ENCODE measurements at places on chromosomes 12 and 14.

GRCh38 chr12:17928708-17929366 is 161.2 kb downstream of the RERGL start:
- DNase-seq = no peak

DNA sequence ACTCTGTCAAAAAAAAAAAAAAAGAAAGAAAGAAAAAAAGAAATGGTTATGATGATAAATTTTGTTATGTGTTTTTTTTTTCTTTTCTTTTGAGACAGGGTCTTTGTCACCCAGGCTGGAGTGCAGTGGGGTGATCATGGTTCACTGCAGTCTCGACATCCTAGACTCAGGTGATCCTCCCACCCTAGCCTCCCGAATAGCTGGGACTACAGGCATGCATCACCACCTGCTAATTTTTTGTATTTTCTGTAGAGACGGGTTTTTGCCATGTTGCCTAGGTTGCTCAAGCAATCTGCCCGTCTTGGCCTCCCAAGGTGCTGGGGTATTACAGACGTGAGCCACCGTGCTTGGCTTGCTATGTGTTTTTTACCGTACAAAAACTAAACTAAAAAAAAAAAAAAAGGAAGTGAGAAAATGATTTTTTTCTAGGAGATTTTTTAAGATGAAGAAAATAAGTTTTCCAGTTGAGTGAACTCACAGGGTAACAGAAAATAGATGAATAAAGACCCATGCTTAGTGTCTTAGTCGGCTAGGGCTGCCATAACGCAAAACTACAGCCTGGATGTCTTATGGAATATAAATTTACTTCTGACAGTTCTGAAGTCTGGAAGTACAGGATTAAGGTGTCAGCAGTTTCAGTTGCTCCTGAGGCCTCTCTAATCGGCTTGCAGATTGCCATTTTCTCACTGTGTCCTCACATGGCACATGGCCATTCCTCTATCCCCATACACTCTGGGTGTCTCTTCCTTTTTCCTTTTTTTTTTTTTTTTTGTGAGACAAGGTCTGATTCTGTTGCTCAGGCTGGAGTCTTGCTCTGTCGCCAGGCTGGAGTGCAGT is 13.2 kb upstream of the APOF start:
- DNase-seq = no peak

GRCh38 chr12:105831372-105831771 is 307.4 kb downstream of the NUAK1 start:
- DNase-seq = no peak

DNA sequence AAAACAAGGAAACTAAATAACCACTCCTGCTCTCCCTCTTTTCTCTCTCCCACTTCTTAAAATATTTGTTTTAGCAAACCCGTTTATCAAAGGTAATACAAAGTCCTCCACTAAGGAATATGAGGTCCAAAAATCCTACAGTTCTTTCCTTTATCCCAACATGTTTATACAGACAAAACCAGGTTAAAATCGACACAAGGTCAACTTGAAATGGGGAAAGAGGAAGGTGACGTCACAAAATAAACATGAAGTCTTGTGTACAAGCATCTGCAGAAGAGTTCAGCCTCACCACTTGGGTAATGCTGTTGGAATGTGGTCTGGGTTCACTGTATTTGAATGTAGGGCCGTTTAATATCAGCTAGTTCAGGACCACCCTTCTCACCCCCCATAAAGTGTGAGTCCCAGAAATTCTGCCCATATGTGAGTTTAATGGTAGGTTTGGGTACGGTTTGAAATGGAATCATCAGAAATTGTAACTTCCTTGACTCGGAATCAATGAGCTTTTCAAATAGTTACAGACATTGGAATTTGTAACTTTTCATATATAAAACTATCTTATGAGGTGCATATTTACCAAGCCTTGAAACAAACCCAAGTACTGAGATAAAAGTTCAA is 120.0 kb upstream of the SLC38A2 start:
- no peak for DNase-seq

GRCh38 chr12:53758730-53759103 is 6.9 kb upstream of the CISTR start:
- no peak for DNase-seq
